ENCODE measurements at places on chromosomes 1 and 21.

DNA sequence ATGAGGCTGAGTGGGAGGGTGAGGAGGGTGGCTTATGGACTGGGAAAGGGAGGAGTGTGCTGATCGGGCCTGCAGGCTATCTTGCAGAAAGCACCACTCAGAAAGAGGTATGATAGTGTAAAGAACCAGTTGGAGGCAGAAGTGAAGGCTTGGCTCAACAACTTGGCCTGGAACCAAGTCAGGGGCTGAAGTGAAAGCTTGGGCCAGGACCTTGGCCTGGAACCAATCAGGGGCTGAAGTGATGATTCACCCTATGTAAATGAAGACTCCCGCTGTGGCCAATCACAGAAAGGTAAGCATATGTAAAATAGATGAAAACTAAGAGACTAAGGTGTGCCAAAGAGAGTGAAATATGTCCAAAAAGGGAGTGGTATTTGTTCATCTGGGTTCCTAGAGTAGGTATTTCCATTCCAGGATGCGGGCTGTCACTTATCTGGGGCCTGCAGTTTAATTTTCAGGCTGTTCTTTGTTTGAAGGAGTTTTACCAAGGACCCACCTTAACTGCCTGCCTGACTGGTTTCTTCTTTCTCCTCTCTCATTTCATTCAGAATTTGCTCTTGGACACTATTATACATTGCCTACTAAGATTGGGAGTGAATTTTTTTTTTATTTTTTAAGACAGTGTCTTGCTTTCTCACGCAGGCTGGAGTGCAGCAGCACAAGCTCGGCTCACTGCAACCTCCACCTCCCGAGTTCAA, 5.1 kb upstream of the RFX5 start:
- DNase-seq, result no peak

DNA sequence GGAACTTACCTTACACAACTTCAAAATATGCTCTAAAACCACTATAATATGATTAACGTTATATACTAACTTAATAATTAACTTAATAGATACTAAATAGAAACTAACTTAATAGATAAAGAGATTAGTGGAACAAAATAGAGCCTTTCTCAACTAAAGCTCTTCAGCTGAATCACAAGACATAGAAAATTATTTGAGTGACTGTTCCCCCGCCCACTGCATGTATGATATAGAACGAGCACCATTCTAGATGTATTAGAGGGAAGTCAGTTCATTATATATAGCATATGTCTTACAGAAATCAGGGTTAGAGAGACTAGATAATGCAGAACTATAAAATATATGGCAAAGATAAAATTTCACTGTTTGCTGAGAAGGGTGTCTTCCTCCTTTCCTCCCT, 16.3 kb downstream of the LYPLAL1 start:
- DNase-seq, result no peak

GRCh38 chr1:240936911-240937668, 325.1 kb upstream of the GREM2 start:
- no peak for DNase-seq

DNA sequence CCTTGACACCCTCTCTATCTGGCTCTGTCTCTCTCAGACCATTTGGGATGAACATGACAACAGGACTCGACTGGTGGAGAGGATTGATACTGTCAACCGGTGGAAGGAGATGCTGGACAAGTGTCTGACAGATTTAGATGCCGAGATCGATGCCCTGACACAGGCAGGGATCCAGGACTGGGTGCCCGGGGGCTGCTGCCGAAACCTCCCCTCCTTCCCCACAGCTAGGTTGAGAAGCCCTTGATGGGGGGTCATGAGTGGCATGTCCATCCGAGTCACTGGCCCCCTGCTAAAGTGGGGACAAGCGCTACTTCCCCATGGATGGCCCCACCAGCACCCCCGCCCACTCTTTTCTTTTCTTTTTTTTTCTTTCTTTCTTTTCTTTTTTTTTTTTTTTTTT, 1.2 kb downstream of the TEKT2 start:
- DNase-seq, result peak; percentile 36

- no peak for DNase-seq
These were observed 80.9 kb downstream of the ATP1A1 start for GRCh38 chr1:116453906-116454305.

- no peak for DNase-seq
These were observed 70.7 kb upstream of the PDC start for GRCh38 chr1:186531561-186532165.

GRCh38 chr1:205495237-205495823, 9.1 kb upstream of the CDK18 start:
- no peak for DNase-seq

DNA sequence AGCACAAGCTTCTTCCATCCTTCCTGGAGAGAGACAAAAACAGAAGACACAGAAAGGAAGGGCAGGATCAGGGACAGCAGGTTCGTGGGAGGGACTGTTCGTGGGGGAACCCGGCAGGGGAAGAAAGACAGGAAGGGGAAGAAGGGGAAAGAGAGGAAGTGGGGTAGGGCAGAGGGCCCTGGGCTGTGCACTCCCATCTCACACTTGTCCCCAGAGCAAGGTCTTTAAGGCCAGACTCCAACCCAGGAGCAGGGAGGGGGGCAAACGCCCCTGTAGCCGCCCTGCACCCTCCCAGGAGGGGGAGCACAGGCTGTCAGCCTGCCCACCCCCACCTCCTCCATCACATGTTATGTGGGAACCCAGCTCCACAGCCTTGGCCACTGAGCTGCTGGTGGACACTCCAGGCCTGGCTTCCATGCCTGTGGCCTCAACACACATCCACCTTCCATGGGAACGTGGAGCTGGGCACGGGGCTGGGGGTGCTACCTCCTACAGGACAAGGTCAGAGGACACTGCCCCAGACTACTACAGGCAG, 9.3 kb downstream of the SLC19A1 start:
- DNase-seq, result no peak

- DNase-seq, result no peak
These were observed 115.8 kb downstream of the C1orf94 start for GRCh38 chr1:34292472-34292871.

DNA sequence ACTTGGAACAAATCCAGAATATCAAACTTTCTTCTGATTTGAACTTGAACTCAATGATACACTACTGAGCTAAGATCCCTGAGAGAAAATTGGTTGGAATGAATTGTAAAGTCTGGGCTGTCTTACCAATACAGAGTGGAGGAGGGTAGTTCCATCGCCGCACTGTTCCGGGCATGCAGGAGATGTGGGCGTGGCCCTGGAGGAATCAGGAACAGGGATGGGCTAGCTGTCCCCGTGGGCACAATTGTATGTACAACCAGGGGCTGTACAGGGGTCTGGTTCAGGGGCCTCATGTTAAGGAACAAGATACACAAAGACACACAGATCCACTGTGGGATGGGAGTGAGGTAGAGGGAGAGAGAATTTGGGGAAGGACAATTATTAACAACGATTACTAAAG, 144.3 kb downstream of the ZSCAN20 start:
- no peak for DNase-seq

DNA sequence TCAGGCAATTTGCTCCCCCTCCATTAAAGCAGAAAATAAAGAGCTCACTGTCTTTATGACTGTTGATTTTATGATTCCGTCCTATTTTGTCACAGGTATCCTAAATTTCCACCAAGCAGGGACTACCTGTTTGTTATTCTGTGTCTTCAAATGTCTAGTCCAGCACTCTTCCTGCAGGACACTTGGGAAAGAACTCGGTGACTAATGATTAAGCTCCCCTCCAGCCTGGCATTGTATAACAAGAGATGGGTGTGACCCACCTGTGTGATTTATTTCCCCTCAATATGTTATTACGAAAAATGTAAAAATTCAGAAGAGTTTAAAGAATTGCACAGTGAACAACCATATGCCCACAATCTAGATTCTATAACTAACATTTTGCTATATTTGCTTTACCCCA, 42.9 kb upstream of the LRRN2 start:
- no peak for DNase-seq

DNA sequence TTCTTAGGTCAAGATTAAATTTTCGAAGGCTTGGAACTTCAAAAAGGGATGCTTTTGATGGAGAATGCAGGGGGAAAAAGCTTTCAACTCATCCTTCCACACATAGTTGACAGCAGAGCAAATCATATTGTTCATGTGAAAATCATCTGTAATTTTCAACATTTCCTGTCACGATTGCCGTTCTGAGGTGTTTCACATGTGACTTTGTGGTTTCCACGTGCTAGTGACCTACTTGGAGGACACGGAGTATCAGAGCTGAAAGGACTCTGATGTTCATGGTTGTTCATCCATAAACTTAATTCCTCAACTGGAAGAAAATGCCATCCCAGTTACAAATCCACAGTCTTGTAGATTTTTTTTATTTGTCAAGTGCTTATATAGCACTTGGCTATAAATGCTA, 79.1 kb downstream of the ZP4 start:
- no peak for DNase-seq

DNA sequence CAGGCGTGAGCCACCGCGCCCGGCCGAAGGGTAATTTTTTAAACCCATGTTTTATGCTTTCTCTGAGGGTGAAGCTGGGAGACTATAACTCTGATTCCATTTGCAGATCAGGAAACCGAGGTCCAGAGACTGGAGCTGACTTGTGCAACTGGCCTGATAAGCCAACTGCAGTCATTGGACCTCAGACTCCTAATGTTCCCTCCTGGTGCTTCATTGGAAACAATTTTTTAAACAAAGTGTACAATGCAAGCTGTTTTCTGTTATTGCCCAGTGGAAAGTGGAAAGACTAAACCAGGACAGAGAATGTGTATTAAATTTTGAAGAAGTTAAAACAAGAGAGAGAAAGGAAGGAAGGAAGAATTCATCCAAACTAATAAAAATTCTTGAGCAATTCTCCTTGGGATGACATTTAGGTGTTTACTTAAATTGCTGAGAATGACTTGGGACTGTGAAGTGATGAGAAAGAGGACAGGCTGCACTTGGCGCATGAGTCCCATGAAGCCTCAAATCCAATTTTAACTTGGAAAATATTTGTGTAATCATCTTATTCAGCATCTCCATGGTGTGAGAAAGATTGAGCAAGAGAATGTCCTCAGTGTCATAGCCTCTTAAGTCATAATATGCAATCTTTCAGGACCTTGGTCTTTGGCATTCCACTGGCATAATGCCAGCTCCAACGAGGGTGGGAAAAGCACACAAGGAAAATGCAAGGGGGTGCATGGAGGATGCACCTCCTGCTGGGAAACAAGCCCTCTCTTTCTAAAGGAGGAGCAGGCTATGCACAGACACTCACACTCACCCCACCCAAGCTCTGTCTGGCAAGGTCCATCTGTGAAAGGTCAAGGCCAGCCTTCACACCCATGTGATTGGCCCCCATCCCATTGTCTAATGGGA, 342.0 kb downstream of the SIPA1L2 start:
- peak; percentile 85 for DNase-seq

DNA sequence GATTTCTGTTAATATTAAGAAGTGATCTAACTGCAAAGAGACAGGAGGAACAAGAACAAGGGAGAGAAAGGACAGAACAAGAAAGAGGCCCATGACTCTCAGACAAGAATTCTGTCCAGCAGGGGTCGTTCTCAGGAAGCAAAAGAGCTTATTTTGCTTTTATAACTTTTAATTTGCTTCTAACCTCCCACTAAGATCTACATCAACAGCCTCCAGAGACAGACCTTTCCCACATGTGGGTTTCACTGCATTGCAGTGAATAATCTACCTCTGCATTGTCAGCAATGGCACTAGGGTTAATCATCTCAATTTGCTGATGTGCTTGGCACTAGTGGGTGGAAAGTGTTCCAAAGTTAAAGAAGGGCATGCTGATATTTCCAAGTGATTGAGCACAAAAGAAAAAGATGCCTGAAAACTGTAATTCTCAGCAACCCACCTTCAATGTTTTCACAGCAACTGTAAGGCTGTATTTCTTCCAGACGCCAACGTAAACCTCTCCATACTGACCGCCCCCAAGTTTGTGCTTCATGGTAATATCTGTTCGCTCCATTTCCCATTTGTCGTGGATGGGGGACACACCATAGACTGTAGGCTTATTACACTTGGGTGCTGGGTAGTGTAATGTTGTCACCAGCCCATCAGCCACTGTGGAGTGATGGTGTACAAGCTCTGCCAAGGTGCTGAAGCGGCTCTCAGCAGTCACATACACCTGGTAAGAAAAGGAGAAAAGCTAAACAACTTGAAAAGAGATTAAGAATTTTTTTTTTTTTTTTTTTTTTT, 39.5 kb downstream of the TOR3A start:
- DNase-seq, result no peak

GRCh38 chr1:47231301-47232186, 481 bp downstream of the TAL1 start:
- DNase-seq, result no peak

DNA sequence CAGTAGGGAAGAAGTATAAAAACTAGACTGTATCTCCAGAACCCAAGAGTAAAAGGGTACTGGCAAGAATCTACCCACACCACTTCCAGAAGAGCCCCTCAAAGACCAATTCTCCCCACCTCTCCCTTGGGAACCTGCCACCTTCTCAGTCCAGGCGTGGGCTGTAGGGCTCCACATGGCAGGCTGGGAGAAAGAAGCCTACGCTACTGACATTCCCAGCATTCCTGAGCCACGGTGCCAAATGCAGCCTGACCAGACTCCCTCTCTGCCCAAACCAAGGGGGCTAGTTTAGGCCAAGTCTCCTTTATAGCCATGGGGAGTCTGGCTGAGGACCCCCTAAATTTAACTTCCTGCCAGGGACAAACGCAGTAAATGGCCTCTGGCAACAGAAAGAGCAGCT, 2.0 kb downstream of the UBE2Q1 start:
- no peak for DNase-seq

- no peak for DNase-seq
These were observed 12.0 kb downstream of the GSTM3 start for GRCh38 chr1:109728870-109729269.

DNA sequence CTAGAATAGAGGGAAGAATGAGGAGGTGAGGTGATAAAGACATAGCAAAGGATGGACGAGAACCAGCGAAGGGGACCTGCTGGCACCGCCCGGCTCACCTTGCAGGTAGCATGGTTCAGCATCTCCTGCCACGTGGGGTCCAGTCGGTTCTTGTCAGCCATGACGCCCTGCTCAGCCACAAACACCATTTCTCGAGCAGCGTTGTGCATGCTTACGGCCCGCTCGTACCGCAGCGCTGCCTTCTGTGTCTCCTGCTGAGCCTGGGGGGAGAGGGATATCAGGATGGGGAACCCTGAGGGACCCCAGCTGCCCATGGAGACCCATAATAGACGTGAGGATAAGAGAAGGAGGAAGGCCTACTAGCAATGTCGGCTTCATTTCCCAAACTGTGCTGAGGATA, 11.4 kb downstream of the SH3BP5L start:
- peak; percentile 46 for DNase-seq

DNA sequence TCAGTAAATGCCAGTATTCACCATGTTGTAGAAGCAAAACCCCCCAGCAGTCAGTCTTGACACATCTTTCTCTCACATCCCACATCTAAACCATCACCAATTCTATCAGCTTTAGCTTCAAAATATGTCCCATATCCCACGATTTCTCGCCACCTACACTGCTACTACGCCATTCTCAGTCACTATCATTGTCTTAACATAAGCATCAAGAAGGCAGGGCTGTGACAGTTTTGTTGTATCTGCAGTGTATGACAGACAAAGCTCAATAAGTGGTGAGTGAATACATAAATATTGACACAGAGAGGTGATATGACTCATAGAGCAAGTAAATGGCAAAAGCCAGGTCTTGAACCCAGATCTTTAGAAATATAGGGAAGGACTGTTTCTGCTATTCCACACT, 59.9 kb downstream of the JAK1 start:
- DNase-seq, result no peak

GRCh38 chr21:29295066-29295650, 3.6 kb upstream of the BACH1 start:
- no peak for DNase-seq

GRCh38 chr1:39043513-39043912, 17.4 kb downstream of the NDUFS5 start:
- DNase-seq, result no peak

Data from right atrium auricular region (tissue), 2 donors.